ENCODE measurements at places on chromosomes 11 and 22.

GRCh38 chr11:128244871-128245270, 342.5 kb downstream of the ETS1 start:
- peak; percentile 3 for DNase-seq

GRCh38 chr11:113159988-113160807, 154.2 kb upstream of the TTC12 start:
- no peak for DNase-seq

GRCh38 chr22:47221840-47222615, 459.6 kb downstream of the TBC1D22A start:
- DNase-seq, result no peak

- no peak for DNase-seq
Observed at GRCh38 chr11:60927600-60927999, 3.3 kb downstream of the TMEM132A start.

DNA sequence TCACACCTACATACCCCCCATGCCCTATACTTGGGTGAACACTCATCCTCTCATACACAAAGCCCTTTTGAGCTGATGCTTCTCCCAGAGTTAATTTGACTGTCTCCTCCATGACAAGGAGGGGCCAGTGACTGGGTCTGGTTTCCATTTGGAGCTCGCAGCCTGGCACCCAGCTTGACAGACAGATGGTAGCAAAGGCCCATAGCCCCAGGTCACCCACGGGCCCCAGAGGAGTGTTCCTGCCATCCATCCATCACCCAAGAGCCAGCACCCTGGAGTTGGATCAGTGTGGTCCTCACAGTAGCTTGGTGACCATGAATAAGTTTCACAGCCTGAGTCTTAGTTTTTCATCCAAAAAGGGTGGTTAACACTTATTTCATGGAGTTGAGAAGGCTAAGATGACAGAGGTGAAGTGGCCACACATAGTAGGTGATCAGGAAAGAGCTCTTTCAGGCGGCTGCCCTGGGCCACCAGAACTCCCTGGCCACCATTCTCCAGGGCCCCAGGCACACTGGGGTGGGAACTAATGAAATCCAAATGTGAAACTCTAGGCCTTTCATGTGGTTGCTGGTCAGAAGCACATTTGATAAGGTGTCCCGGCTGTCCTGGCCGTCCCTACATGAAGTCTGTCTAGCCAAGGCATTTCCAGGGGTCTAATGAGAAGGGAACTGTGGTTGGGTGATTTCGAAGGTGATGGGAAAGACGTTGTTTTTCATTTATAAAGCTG, 42.4 kb downstream of the LIF start:
- peak; percentile 24 for DNase-seq

DNA sequence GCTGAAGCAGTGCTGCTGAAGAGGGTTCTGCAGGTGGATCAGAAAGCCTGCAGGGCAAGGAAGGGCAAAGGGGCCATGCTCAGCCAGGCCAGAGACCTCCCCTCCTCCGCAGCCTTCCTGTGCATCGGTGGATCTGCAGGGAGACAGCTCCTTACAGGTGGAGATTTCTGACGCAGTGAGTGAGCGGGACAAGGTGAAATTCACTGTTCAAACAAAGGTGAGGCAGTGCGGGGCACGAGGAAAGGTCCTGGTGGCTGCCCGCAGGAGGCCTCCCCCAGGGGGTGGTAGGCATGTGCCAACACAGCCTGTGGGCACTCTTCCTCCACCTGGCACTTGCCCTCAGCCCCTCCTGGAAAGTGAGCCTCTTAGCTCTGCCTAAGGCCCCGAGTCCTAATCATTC, 8.6 kb downstream of the CFL1 start:
- no peak for DNase-seq

- DNase-seq, result peak; percentile 19
Observed at GRCh38 chr11:15852179-15852578, 504.2 kb downstream of the SOX6 start.

DNA sequence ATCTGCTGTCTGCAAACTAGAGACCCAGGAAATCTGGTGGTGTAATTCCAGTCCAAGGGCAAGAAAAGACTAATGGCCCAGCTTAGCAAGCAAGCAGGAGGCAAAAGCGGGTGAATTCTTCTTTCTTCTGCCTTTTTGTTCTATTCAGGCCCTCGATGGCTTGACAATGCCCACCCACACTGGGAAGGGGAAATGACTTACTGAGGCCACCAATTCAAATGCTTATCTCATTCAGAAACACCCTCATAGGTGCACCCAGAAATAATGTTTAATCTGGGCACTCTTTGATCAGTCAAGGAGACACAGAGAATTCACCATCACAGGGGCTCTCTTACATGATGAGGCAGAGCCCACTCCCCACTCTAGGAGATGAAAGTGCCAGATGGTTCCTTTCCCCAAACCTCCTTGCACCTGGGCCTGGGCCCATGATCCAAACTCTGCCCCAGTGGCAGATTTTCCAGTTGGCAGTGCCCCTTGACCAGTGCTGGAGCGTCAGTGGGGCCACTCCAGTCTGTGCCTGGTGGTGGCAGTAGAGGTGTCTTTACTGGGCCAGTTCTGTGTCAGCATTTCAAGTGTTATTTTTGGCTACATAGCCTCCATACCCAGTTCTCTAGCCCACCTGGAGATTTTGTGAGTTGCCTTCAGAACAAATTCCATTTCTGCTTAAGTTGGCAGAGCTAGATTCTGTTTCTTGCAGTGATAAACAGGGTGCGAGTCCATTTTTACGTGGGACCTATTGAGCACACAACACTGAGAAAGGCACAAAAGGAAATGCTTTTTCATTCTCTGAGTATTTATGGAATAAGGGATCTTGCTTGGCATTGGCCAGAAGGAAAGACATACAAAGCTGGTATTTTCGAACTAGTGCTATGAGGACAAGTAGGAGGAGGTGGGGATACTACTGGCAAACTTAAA, 7.5 kb downstream of the ELMOD1 start:
- DNase-seq, result peak; percentile 36

DNA sequence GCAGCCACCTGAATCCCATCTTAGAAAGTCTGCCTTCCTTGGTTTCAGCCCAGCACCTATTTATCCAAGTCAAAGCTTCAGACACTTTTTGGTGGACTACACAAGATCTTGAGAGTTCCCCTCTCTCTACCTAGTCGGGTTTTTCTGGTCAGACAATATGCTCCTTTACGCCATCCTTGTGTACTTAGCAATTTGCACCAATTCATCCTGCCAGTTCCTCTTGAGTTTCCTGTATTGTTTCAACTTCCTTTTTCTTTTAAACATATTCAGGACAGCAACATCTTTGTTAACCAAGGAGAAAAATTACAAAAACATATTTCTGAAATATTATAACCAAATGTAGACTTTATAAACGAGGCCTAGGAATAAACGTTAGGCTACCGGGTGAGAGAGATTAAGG, 368.2 kb upstream of the CADM1 start:
- no peak for DNase-seq

DNA sequence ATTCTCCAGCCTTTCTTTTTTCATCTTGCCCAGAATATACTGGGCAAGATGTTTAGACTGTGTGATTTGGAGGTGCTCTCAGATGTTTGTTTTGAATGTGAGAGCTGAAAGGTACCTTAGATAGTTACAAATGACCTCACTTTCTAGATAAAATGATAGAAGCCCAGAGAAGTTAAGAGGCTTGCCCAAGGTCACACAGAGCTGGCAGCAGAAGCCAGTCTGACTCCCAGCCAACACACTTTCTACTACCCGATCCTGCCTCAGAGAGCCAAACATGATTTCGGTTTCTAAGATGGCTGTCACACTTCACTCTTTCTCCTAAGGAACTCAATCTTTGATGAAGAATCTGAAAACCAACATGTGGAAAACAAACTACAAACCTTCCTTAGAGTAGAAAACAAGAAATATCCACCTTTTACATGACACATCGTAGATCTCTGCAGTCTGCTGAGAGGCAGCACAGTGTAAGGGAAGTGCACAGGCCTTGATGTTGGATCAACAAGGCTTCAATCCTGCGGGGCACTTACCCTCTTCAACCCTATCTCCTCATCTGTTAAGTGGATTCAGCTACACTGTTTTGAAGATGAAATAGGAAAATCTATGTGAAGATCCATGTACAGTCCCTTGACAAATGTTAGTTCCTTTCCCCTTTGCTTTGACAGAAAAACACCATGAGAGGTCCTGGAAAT, 58.6 kb downstream of the SYTL2 start:
- no peak for DNase-seq

- DNase-seq, result peak; percentile 90
Observed at GRCh38 chr11:65491614-65492386, 7.0 kb upstream of the MALAT1 start.

DNA sequence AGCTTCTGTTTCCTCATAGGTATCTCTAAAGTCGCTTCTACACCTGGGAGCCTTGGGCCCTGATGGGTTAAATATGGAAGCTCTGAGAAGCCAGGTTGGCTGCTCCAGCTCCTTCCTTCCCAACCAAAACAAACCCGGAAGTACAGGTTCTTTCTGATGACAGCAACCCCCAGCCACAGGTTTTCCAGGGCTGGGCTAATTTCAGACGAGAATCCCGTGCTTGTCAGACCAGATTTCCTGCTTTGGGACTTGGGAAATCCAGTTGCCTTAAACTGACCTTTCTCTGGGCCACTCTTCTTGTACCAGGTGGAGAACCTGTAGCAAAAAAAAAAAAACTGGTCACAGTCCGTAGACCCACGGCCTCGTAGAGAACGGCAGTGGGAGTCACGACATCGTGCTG, 51.9 kb downstream of the RBX1 start:
- no peak for DNase-seq

DNA sequence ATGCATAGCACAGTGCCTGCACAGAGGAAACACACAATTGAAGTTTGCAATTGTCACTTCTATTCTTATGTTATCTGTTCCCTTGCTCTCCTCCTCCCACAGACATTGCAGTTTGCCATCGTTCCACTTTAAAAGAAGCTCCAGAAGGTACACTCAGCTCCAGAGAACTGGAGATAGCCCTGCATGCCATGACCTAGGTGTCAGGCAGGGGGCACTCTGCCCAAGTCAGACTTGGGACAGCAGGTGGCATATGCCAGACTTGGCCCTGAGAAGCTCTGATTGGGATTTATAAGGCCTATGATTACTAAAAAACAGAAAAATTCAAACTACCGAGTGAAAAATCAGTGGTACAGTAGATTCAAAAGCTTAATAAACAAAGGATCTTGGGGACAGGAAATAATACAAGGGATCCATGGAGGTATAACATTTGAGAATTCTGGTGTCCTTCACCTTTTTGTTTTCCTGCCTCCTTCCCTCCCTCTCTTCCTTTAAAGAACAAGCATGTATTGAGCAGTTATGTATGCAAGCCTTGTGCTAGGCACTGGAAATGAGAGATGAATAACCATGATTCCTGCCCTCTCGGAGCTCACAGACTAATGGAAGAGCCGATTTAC, 40.0 kb downstream of the TENM4 start:
- DNase-seq, result peak; percentile 62

DNA sequence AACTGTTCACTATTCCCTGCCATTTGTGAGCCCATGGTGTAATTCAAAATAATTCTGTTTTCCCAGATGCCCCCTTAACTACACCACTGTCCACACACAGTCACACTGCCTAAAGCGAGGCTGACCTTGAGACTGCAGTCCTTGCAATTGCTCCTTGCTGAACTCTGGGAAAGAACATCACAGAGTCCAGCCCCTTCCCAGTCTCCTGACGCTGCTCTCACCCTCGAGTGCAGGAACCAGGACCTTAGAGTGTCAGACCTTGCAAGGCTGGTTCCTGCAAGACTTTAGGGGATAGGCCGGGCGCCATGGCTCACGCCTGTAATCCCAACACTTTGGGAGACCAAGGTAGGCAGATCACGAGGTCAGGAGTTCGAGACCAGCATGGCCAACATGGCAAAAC, 33.6 kb downstream of the AHNAK start:
- DNase-seq, result no peak

- DNase-seq, result peak; percentile 33
Observed at GRCh38 chr22:31872209-31872608, 72.1 kb upstream of the YWHAH start.

DNA sequence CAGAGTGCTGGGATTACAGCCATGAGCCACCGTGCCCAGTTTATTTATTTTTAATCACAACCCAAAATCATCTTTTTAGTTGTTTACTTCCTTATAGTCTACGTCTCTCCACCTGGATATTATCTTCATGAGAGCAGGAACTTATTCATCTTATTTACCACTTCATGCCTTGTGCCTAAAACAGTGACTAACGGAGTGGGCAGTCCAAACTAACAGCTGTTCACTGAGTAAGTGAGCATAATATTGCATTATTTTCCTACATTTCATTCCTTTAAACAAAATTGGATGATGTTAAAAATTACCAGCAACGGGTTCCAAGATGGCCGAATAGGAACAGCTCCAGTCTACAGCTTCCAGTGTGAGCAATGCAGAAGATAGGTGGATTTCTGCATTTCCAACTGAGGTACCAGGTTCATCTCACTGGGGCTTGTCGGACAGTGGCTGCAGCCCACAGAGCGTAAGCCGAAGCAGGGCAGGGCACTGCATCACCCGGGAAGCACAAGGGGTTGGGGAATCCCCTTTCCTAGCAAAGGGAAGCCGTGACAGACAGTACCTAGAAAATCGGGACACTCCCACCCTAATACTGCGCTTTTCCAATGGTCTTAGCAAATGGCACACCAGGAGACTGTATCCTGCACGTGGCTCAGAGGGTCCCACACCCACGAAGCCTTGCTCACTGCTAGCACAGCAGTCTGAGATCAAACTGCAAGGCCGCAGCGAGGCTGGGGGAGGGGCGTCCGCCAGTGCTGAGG, 14.1 kb downstream of the TMEM123 start:
- DNase-seq, result peak; percentile 34

GRCh38 chr22:50058906-50059880, 1.1 kb upstream of the TTLL8 start:
- DNase-seq, result peak; percentile 55

- DNase-seq, result no peak
Observed at GRCh38 chr22:19840059-19840458, 14.6 kb downstream of the GNB1L start.

DNA sequence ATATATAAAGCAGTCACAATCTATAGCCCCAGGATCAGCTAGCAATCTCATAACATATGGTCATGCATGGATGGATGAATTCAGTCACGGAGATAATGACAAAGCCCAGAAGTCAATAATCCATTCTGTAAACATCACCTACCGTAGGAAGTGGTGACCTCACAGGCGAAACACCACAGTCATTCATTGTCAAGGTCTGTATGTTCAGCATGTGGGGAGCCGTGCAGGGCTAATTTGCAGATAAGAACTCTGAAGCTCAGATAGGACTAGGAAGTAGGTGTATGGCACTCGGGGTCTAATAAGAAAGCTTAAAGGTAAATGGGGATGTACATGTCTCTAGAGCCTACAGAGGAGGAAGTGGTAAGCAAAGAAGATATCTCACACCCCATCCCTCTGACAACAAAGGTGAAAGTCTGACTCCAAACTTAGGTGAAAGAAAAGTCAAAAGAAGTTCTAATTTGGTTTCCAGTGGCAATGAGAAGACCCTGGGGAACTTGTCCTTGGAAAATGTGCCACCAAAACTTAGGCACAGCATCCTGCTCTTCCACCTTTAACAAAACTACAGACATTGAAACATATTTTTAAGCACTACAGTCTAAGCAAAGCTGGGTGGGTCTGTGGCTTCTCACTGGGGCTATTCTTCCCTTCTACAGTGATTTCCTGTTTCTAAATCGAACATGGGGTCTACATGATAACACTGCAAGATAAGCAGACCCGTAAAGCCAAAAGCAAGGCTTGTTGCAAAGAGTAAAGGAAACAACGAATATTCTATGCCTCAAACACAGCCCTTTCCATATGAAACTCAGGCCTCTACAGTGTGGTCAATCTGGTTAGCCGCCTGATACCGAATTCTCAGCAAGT, 5.2 kb downstream of the CRTAM start:
- DNase-seq, result no peak
